Left ventricle myocardium inferior (tissue), 1 donor: ENCODE measurements at places on chromosomes 11 and 22.
A peak's percentile ranks its signal among the peaks of the same experiment; 100 is the strongest.

DNA sequence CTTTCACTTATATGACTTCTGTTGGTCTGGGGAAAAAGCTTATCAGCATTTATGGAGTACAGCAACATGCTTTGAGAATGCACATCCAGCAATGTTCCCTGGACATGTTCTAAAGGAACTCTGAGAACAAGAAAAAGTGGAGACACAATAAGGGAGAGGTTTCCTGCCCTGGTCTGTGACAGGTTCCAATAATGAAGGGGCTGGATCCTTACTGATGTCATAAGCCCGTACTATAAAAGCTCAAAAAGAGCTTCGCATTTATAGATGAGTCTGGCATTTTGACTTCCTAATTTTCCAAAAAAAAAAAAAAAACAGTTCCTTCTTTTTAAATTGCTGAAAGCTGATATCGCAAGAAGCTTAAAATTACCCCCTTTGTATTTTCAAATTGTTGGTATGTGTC is 129.1 kb downstream of the MPPED2 start:
- no peak for DNase-seq

- no peak for DNase-seq
Observed at GRCh38 chr11:34658071-34659015, 37.5 kb downstream of the EHF start.

DNA sequence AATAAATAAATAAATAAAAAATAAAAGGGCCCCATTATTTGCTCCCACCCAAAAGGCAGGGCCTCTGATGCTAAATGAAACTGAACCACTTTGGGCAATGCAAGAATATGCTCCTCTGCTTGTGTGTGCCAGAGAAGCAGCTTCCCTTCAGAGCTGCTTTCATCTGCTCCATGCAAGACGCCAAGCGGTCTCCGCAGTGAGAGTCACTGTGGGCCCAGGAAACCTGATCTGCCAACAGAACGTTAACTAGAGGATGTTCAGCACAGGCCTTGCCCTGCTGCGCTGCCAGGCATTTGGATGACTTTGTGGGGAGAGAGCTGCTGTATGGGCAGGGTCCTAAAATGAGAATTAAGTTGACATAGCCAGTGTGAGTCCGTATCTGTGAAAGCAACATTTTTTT is 43.7 kb upstream of the APOA1 start:
- no peak for DNase-seq

- no peak for DNase-seq
Observed at GRCh38 chr11:96969251-96969650, 579.4 kb downstream of the JRKL start.

GRCh38 chr11:68954836-68955606 is 25.8 kb downstream of the MRGPRD start:
- DNase-seq = peak; percentile 39

DNA sequence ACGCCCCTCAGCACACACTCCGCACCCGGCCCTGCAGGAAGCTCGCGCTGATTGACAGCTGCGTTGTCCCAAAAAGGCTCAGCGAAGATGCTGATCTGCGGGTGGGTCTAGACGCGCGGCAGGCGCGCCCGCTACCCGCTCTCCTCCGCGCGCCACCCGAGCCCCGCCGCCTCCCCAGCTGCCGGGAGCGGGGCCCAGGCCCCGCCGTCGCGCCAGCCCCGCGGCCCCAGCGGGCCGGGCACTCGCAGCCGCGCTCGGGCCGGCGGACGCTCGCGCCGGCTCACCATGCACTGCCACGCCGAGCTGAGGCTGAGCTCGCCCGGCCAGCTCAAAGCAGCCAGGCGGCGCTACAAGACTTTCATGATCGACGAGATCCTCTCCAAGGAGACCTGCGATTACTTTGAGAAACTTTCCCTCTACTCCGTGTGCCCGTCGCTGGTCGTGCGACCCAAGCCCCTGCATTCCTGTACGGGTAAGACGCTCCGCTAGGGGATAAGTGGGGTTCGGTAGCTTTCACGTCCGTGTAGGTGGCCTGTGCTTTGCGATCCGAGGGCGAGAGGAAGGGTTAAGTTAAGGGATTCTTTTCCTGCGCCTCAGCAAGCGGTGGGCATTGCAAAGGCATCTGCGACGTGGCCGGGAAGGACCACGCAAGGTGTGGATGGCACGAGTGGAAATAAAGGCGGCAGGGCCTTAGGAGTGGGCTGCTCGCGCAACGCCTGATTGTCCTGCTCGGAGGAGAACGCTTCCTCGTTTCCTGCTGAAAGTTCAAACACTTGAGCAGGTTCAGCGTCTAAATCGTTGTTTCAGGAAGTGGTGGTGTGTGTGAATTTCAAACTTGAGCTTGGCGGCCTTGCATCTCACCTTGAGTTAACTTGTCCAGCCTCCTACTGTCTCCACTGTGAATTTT is at the start of gene BARX2:
BARX2 (plus strand) TSS at position 98 of the 907 bp plus-strand sequence; CDS start at position 286, 188 bp downstream.
- peak; percentile 16 for DNase-seq

DNA sequence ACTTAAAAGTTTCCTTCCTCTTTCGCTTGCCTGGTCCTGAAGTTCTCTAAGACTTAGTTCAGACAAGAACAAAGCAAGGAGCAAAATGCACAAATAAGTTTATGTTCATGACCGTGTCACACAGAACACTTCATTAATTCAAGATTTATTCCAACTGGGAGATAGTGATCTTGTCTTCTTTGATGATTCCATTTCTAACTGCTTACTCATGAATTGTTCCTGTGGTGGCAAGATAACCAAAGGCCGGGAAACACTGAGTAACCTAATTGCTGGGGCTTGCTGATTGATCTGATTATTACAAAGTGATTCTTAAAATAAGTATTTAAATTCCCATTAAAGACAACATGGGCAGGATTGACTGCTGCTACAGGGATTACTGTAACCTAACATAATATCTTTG is 1462.9 kb upstream of the RAG2 start:
- no peak for DNase-seq
